ENCODE measurements at places on chromosomes 12 and 14.

GRCh38 chr12:130288206-130288605 is 49.5 kb upstream of the PIWIL1 start:
- DNase-seq: no peak

- DNase-seq: no peak
Observed at GRCh38 chr14:77004711-77005460, 23.6 kb downstream of the IRF2BPL start.

GRCh38 chr14:53108292-53109104 is 44.6 kb downstream of the DDHD1 start:
- no peak for DNase-seq

- no peak for DNase-seq
Observed at GRCh38 chr12:67459173-67459572, 189.4 kb upstream of the DYRK2 start.

DNA sequence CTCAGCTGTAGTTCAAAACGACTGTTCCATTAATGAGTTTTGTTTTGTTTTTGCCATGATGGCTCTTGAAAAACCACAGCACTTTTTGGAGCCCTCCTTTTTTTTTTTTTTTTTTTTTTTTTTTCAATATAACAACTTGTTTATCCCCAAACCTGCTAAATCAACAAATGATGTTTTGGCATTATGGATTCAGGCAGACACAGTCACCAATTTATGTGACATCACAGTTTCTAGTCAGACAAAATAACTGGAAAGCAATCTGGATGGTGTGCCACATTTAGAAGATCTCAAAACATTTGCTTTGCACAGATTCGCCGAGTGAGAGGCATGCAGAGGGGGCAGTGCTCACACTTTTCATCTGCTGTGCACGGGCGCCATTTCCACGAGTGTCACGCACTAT is 7.9 kb upstream of the RFLNA start:
- no peak for DNase-seq
